B cell (primary cell): ENCODE measurements at places on chromosomes 1 and 21. TPM values are rescaled to one million over a fixed set of nuclear protein-coding genes. Genes with fewer than 3 reads are reported as not detected.

CD5L gene
- total RNA-seq: 0.12 and 0.17 TPM in 2 replicates

WLS gene
- not detected in 2 replicates for total RNA-seq

SDF4 gene
- 143 and 151 TPM in 2 replicates for total RNA-seq

CRYBG2 gene
- 1.8 and 3.3 TPM in 2 replicates for total RNA-seq

FBLIM1 gene
- total RNA-seq: not detected in 2 replicates

SPRR2F gene
- not detected in 2 replicates for total RNA-seq

CFHR1 gene
- not detected in 2 replicates for total RNA-seq

MYOG gene
- total RNA-seq: not detected in 2 replicates

MATN1 gene
- total RNA-seq: 1.7 and 3.2 TPM in 2 replicates

SV2A gene
- total RNA-seq: 0.07 and 0.10 TPM in 2 replicates

LCE1B gene
- not detected in 2 replicates for total RNA-seq

LPAR3 gene
- 0.36 TPM in 1 of 2 replicates, not detected in the other for total RNA-seq

S100A7A gene
- total RNA-seq: not detected in 2 replicates

- no peak for DNase-seq
- no peak overlapping the region for H3K27ac ChIP-seq
- no peaks in the 10 kb centered on the region for H3K27me3 ChIP-seq
- no peaks in the 10 kb centered on the region for H3K36me3 ChIP-seq
These were observed 7.5 kb upstream of the EVI5 start for GRCh38 chr1:92792340-92792782.

DNA sequence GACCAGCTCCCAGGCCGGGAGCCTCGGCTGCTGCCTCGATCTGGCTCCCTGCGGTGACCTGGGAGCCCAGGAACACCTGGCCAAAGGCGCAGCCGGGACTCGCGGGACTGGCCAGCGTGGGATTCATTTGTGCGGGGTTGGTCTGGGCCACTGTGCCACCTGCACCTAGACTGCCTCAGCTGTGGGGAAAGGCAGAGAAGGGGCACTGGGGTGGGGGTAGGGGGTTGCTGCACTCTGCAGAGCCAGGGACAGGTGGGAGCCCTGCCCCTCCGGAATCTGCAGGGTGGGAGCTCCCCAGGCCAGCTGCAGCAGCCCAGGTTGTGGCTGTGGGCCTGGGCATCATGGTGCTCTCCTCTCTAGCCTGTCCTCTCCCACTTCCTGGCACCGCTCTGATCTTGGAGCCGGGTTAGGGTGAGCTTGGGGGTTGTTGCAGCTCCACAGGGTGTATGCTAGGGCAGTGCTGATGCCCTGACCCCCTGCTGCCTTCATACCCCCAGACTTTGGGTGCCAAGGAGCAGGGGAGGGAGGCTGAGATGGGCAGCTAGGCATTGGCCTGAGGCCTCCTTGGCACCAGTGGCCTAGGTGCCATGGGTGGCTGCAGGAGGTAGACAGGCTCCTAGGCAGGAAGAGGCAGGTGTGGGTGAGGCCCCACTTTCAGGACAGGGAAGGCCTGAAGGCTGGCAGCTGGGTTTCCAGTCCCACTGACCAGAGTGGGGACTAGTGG lies 57.5 kb upstream of the ETV3 start:
- H3K27me3 ChIP-seq: peaks cover 17% of the 10 kb centered on the region
- H3K4me1 ChIP-seq: peaks cover 3% of the 10 kb centered on the region
- no peak overlapping the region for H3K27ac ChIP-seq
- no peak overlapping the region for H3K4me3 ChIP-seq
- DNase-seq: no peak

- H3K36me3 ChIP-seq: no peaks in the 10 kb centered on the region
- no peak overlapping the region for H3K27ac ChIP-seq
- no peak overlapping the region for H3K4me3 ChIP-seq
- H3K27me3 ChIP-seq: peaks cover 10% of the 10 kb centered on the region
- peaks cover 5% of the 10 kb centered on the region for H3K4me1 ChIP-seq
These were observed 49.4 kb upstream of the A3GALT2 start for GRCh38 chr1:33370301-33370700.

GRCh38 chr1:37890378-37891014 lies 31.1 kb upstream of the MTF1 start:
- H3K27me3 ChIP-seq: no peaks in the 10 kb centered on the region
- no peaks in the 10 kb centered on the region for H3K4me1 ChIP-seq
- peak; percentile 69 for DNase-seq
- H3K27ac ChIP-seq: peak overlapping the region; percentile 43

GRCh38 chr1:47887475-47888293 lies 109.5 kb downstream of the TRABD2B start:
- no peaks in the 10 kb centered on the region for H3K4me1 ChIP-seq
- no peak overlapping the region for H3K27ac ChIP-seq
- H3K4me3 ChIP-seq: no peak overlapping the region
- no peak for DNase-seq
- no peaks in the 10 kb centered on the region for H3K36me3 ChIP-seq

GRCh38 chr1:145871994-145872924 lies 13.4 kb upstream of the PIAS3 start:
- no peaks in the 10 kb centered on the region for H3K36me3 ChIP-seq
- DNase-seq: peak; percentile 67
- peak overlapping the region; percentile 32 for H3K27ac ChIP-seq
- H3K27me3 ChIP-seq: no peaks in the 10 kb centered on the region
- H3K4me1 ChIP-seq: peaks cover 10% of the 10 kb centered on the region

DNA sequence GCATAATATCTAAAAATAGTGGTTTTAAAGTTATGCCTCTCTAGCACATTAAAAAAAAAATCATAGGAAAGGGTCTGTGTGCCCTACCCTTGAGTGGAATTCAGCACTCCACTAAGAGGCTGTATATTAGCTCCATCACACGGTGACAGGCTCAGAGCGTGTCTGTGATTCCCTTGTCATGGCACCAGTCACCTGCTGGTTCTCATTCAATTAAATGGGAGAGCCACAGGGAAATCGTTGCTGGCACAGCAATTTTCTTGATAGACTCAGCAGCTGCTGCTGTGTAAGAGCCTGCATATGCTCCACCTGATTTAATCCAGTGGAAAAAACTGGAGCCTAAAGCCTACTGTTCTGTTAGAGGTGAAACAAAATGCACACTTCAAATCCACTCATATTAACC lies 9.5 kb downstream of the ATP6V1G3 start:
- H3K27ac ChIP-seq: no peak overlapping the region
- no peak for DNase-seq
- no peak overlapping the region for H3K4me3 ChIP-seq
- H3K4me1 ChIP-seq: peaks cover 45% of the 10 kb centered on the region

DNA sequence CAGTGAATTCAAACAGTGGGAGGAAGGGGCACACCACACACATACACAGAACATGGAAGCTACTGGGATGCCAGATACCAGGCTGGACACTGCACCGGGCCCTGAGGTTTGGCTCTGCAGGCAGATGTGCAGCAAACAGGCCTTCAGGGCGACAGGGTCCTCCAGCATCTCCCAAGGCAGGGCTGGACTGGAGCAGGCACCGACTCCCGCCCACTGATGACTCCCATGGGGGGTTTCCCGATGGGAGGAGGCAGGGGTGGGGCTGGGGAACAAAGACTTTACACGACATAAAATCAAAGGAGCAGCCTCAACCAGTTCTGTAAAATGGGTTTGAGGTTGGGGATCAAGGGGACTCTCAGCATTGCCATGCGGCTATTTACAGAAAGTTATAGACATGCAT lies 118.1 kb downstream of the SYT2 start:
- no peaks in the 10 kb centered on the region for H3K36me3 ChIP-seq
- no peak overlapping the region for H3K27ac ChIP-seq
- no peak for DNase-seq
- peaks cover 19% of the 10 kb centered on the region for H3K4me1 ChIP-seq
- H3K27me3 ChIP-seq: no peaks in the 10 kb centered on the region
- H3K4me3 ChIP-seq: no peak overlapping the region

DNA sequence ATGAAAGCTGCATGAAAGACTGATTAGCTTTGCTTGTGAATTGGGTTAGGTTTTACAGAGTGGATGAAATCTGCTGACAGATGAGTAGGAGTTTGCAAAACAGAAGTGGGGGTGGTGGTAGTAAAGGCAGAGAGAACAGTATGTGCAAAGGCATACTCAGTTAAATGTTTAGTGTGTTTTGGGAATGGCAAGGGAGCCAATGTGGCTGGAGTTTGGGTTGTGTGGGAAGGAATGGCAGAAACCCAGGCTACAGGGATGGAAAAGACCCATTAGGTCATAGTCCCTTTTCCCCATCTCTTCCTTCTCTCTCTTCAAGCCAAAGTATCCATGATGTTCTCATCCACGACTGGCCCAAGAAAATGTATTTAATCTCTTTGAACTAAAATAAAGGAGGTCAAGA lies 362.2 kb upstream of the LYPLAL1 start:
- no peaks in the 10 kb centered on the region for H3K36me3 ChIP-seq
- no peaks in the 10 kb centered on the region for H3K27me3 ChIP-seq
- no peak overlapping the region for H3K27ac ChIP-seq
- H3K4me1 ChIP-seq: no peaks in the 10 kb centered on the region

GRCh38 chr1:1894354-1895059 lies 3.6 kb upstream of the GNB1 start:
- no peak overlapping the region for H3K27ac ChIP-seq
- no peaks in the 10 kb centered on the region for H3K27me3 ChIP-seq
- H3K36me3 ChIP-seq: no peaks in the 10 kb centered on the region
- no peak for DNase-seq
- no peak overlapping the region for H3K4me3 ChIP-seq
- peaks cover 58% of the 10 kb centered on the region for H3K4me1 ChIP-seq

- no peaks in the 10 kb centered on the region for H3K36me3 ChIP-seq
- H3K27me3 ChIP-seq: no peaks in the 10 kb centered on the region
- DNase-seq: no peak
- no peak overlapping the region for H3K4me3 ChIP-seq
- no peaks in the 10 kb centered on the region for H3K4me1 ChIP-seq
These were observed 21.6 kb downstream of the TCEA3 start for GRCh38 chr1:23403038-23403336.

DNA sequence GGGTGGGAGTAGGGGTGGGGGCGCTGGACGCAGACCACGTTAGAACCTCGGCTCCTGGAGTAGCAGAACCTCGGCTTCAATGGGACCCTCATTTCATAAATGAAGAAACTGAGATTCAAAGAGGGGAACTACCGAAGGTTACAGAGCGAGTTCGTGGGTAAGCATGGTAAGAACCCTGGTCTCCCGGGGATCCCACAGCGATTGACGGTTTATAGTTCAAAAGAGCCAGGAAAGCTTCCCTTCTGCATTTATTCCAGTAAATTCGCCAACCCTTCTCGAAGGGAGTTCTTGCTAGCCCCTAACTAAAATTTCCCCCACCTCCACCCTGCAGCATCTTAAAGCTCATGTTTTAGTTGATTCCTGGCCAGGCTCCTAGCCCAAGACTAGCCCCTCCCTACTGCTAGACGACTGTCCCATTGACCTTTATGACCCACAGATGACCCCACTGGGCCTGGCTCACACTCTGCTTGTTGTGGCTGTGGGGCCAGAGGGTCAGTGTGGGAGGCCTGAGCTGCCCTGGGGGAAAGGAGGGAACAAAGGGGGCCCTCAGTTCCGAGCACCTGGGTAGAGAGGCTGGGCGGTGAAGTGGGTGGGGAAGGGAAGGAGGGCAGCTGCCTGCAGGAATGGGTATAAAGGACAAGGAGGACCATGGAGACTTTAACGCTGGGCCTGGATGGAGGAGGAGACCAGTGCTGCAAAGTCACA lies 558 bp upstream of the KIF21B start:
- no peak for DNase-seq
- no peak overlapping the region for H3K27ac ChIP-seq
- H3K27me3 ChIP-seq: no peaks in the 10 kb centered on the region
- H3K36me3 ChIP-seq: no peaks in the 10 kb centered on the region
- peak overlapping the region; percentile 29 for H3K4me3 ChIP-seq

GRCh38 chr1:62438163-62438562 lies 1.3 kb downstream of the USP1 start:
- DNase-seq: peak; percentile 34
- H3K27me3 ChIP-seq: no peaks in the 10 kb centered on the region
- peak overlapping the region; percentile 98 for H3K4me3 ChIP-seq
- H3K36me3 ChIP-seq: peaks cover 11% of the 10 kb centered on the region
- no peak overlapping the region for H3K27ac ChIP-seq

DNA sequence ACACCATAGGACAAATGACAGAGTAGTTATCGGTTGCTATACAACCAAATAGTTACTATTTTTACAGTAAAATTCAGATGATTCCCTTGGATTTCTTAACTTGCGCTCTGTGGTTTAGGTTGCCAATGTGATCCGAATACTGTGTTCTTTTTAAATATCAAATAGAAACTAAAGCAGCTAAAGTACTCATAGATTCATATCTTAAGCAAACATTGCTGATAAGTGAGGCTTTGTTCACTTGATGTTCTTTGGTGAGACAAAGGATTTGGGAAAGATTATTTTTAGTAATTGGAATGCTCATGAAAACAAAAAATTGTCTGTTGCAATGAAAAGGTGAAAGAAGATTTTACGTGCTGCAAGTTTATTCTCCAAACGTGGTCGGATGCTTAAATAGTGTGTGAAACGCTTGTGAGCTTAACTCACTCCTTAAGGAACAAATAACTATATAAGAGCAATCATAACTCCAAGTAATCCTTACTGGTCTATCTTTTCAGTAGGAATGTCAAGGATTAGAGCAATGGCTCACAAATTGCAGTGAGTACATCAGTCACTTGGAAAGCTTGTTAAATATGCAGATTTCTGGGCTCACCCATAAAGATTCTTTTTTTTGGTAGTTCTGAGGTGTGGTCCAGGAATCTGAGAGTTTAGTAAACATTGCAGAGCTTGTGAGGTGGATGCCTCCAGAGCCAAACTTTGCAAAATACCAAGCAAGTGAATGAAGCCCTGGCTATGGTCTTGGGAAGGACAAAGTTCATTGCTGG lies 31.8 kb upstream of the PDC start:
- no peak overlapping the region for H3K27ac ChIP-seq
- H3K4me3 ChIP-seq: no peak overlapping the region
- H3K27me3 ChIP-seq: no peaks in the 10 kb centered on the region
- H3K4me1 ChIP-seq: no peaks in the 10 kb centered on the region

DNA sequence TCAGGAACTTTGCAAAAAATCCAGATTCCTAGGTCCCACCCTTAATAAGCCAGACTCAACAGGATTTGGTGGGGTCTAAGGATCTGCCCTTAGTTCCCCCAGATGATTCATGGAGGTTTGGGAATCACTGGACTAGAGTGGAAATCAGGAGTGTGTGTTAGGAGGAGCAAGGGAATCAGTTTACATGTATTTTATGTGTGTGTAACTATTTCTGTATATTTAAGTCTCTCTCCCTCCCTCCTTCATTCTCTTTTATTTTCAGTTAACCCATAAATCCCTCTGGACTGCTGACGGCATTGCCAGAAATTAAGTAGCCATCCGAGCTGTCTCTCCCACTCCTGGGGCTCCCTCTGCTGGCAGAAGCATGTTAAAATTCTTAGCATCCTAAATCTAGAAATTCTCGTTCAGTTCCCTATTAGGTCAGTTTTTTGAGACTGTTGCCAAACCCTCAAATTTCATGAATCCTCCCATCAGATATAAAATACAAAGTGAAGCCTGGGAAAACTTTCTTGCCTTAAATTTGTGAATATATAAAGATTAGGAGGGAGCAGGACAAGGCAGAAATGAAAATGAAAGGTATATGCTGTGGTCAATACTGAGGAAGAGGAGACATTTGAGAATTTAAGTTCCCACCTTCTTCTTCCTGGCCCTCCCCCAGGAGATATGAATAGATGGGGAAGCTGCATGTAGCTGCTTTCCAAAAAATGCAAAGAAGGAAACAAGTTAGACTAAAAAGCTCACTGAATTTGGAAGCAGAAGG lies 11.7 kb upstream of the HSD11B1 start:
- H3K27me3 ChIP-seq: no peaks in the 10 kb centered on the region
- H3K4me3 ChIP-seq: no peak overlapping the region
- peak; percentile 70 for DNase-seq
- H3K27ac ChIP-seq: no peak overlapping the region
